ENCODE measurements at places on chromosomes 11 and 22.

- no peak for DNase-seq
Observed at GRCh38 chr11:125091247-125091876, 20.1 kb downstream of the TMEM218 start.

DNA sequence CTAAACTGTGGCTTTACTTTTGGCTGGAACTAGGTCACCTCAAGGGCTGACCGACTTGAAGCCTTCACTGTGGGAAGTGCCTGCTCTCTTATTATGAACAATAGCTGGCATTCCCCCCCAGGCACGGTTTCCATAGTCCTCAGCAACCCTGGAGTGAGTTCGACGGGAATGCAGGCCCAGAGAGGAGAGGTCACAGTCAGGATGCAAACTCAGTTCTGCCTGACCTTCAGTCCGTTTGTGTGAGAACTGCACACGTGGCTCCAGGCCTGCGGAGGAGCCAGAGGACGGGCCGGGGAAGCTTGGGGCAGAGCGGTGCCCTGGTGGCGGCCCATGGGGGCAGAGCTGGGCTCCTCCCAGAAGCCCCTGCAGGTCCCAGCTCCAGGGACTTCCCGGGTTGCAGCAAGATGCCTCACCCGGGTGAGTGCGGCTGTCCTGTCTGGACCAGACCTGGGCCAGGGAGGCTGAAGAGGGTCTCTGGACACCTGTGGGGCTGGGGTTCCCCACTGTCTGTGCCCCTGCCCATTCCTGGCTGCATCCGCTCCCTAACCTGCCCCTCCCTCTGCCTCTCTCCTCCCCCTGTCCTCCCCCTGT, 17.2 kb downstream of the SLC25A18 start:
- DNase-seq: no peak

GRCh38 chr11:71304045-71304444, 51.7 kb upstream of the SHANK2 start:
- DNase-seq: no peak

DNA sequence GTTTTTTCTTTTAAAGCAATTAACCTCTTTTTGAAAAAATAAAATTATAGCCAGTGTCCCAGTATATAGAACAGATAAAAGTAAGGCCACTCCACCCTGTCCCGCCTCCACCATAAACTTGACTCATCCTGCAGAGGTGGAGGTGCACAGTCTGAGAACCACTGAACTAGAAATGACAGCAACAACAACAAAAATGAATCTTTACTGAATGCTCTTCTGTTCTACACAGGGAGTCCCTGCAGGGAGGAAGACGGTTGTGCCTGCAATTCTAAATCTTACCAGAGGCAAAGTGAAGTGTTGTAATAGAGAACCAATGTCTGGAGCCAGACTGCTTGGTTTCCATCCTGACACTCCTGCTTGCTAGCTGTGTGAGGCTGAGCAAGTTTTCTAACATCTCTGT, 162.3 kb downstream of the FBXO7 start:
- DNase-seq: no peak

DNA sequence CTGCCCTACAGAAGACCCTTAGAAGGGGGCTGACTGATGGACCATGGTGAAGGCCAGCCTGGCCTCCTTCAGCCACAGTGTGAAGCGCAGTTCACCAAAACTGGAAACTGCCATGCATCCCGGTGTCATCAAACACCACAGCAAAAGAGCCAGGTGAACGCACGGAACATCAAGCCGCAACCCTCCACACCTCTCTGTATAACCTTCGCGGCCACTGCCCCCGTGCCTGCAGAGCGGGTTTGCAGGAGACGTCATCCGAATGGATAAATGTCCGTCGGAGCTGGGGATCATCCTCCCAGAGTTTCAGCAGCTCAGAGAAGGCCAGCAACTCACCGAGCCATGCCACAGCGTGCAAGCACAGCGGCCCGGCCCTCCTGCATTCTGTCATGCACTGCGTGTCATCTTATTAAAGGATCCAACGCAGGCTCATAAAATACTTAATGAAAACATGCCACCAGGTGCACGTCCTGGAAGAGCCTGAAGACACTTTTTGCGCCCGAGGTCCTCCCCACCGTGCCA, 309.9 kb downstream of the BRD1 start:
- no peak for DNase-seq

DNA sequence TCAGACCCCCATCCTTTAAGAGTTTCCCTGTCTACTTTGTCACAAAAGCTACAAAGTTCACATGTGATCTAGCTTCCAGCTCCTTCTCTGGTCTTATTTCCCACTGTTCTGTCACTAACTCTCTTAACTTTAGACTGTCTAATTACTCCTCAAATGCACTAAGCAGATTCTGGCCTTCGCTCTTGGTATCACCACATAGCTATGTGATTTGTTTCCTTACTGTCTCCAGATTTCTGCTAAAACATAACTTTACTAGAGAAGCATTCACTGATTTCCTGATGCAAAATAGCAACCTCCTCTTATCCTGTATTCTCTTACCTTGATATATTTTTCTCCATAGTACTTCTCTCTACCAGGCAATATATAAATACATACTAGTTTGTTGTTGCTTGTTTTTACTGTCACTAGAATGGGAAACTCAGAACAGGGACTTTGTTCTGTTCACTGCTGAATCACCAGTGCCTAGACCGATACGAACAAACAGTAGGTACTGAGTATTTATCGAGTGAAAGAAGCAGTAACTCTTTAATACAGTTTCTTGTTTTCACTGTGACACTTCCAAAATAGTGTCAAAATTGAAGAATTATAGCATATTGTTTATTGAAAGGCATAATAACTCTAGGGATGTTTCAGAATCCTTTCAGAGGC, 205.6 kb downstream of the DDX10 start:
- DNase-seq: no peak

DNA sequence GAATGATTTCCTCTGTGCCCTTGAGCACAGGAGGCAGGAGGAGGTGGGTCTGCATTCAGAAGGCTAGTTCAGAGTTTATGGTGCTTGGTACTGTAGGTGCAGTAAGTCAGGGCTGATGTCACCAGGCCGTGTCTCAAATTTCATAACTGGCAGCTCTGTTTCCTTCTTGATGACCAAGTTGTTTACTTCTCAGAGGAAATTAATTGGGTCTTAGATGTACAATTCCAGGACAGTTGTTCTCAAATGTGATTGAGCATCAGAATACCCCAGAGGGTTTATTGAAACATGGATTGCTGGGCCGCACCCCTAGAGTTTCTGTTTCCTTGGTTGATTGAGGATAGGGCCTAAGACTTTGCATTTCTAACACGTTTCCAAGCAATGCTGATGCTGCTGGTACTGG, 6.2 kb downstream of the AMOTL1 start:
- DNase-seq: no peak
